Mesothelial cell of epicardium (in vitro differentiated cells): ENCODE measurements at places on chromosomes 1 and 21. TPM values are rescaled to one million over a fixed set of nuclear protein-coding genes. Genes with fewer than 3 reads are reported as not detected.

- peaks cover 25% of the 10 kb centered on the region for H3K27me3 ChIP-seq
- peaks cover 28% of the 10 kb centered on the region for H3K4me1 ChIP-seq
- peak; percentile 80 for DNase-seq
- no peaks in the 10 kb centered on the region for H3K36me3 ChIP-seq
Measured at GRCh38 chr21:45970674-45971615, 10.6 kb upstream of the COL6A1 start.

The KLF17 gene
- not detected in 3 replicates for total RNA-seq

The FLG2 gene
- not detected in 3 replicates for total RNA-seq

DNA sequence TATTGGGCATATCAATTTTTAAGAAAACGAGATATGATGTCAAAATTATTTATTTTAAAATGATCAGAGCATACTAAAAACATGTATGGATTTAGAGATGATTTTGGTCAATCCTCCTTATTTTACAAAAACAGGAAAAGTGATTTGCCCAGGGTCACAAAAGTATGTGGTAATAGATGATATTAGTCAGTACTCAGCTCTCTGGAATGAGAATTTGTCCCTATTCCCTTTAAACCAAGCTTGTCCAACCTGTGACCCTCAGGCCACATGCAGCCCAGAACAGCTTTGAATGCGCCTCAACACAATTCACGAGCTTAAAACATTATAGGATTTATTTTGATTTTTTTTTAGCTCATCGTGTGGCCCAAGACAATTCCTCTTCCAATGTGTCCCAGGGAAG is 104.7 kb downstream of the AKT3 start:
- H3K27me3 ChIP-seq: no peaks in the 10 kb centered on the region
- no peak overlapping the region for H3K27ac ChIP-seq
- DNase-seq: no peak
- H3K4me3 ChIP-seq: no peak overlapping the region
- peaks cover 19% of the 10 kb centered on the region for H3K4me1 ChIP-seq

The YARS1 gene
- 101 to 105 TPM (median 101 TPM) in 3 replicates for total RNA-seq

DNA sequence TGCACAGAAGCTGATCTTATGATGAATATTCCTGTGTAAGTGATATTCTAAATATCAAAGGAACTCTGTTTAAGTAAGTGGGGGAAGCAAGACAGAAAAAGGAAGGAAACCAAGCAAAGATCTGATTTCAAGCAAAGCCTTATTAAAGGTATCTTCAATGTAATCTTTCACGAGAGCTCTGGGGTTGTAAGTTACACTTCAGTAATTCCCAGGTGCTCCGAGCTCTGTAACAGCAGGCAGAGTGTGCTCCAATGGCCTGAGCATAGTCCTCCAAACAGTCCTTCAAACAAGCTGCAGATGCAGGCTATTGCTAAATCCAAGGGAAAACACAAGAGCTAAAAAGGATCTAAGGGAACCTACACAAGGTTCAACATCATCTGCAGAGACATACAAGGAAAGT is 949.7 kb upstream of the TMPRSS15 start:
- no peaks in the 10 kb centered on the region for H3K27me3 ChIP-seq
- H3K4me1 ChIP-seq: peaks cover 2% of the 10 kb centered on the region
- H3K27ac ChIP-seq: no peak overlapping the region
- no peak overlapping the region for H3K4me3 ChIP-seq
- H3K36me3 ChIP-seq: no peaks in the 10 kb centered on the region

The OXCT2 gene
- total RNA-seq: 0.20 to 0.65 TPM (median 0.22 TPM) in 3 replicates

DNA sequence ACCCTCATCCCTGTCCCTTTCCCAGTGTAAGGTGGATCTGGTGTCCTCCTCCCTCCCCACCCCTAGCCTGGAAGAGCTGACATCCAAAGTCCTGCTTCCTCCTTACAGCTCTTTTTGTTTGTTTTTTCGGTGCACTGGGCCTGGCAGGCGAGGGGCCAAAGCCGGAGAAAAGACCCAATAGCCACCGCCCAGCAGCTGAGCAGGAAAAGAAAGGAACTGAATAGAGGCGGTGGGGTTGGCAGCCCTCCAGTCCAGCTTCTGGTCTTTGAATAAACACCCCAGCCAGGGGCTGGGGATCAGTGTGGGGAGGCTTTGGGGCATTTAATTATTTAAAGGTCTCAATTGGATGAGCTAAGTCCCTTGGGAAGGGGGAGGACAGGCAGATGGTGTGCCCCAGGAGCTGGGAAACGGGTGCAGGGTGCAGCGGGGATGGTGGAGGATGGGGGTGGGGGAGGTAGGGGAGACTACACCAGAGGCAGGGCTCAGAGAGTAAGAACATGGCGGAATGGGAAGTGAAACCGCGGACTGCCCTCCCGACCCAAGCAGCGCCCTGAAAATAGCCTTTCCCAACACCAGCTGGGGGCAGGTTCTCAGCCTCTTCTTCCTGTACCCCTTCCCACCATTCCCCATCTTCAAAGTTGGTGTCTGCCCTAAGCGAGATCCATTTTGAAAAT is 20.2 kb downstream of the BTG2 start:
- peaks cover 87% of the 10 kb centered on the region for H3K4me1 ChIP-seq
- no peaks in the 10 kb centered on the region for H3K36me3 ChIP-seq
- H3K27me3 ChIP-seq: no peaks in the 10 kb centered on the region
- no peak overlapping the region for H3K4me3 ChIP-seq

DNA sequence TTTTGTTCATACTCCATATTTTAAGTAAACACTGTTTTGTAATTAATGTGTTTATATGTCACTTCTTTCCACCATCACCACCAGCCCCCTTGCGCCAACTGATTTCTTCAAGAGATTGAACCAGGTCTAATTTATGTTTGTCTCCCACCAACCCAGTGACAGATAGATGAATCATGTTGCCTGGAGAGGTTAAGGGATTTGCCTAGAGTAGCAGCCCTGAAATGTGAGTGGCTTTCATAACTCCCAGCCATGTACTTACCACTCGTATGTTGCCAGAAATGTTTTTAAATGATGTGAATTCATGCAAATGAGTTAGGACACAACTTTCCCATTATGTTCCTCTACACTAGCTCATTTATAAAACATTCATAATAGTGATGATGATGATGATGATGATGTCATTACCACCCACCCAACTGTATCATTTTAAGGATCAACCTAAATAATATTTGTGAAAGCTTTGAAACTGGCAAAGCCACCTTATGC is 86.9 kb downstream of the LRRC8D start:
- H3K4me3 ChIP-seq: no peak overlapping the region
- peaks cover 58% of the 10 kb centered on the region for H3K4me1 ChIP-seq
- no peaks in the 10 kb centered on the region for H3K27me3 ChIP-seq

The C1orf116 gene
- 0.44 to 0.67 TPM (median 0.57 TPM) in 3 replicates for total RNA-seq

GRCh38 chr21:26546446-26547097 is 26.5 kb downstream of the CYYR1 start:
- peaks cover 7% of the 10 kb centered on the region for H3K36me3 ChIP-seq
- peaks cover 25% of the 10 kb centered on the region for H3K4me1 ChIP-seq
- no peak overlapping the region for H3K4me3 ChIP-seq
- DNase-seq: no peak
- no peaks in the 10 kb centered on the region for H3K27me3 ChIP-seq
- no peak overlapping the region for H3K27ac ChIP-seq

The ELF3 gene
- 111 to 112 TPM (median 112 TPM) in 3 replicates for total RNA-seq

- H3K27me3 ChIP-seq: no peaks in the 10 kb centered on the region
- H3K36me3 ChIP-seq: peaks cover 2% of the 10 kb centered on the region
- H3K27ac ChIP-seq: peak overlapping the region; percentile 9
- H3K4me3 ChIP-seq: no peak overlapping the region
- H3K4me1 ChIP-seq: peaks cover 2% of the 10 kb centered on the region
- no peak for DNase-seq
Measured at GRCh38 chr21:39125752-39126485, 57.3 kb downstream of the PSMG1 start.
